Stimulated activated CD4-positive, alpha-beta T cell treated with anti-CD3 and anti-CD28 coated beads, Interleukin-2, amount 100 ng/mL, for 4 hours (primary cell): ENCODE measurements at places on chromosomes 4 and X.

DNA sequence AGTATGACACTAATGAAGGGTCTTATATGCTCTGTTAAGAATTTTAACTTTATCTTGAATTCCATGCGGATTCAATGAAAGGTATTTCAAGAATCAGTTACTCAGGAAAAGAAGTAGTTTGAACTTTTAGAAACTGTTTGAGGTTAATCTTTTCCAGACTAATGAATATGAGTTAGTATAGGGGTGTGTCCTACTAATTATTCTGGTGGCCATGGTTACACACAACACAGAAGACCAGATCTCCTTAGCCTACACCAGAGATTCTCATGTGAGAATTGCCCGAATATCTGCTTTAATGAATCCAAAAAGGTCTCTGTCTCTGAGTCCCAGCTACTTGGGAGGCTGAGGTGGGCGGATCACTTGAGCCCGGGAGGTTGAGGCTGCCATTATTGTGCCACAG lies 100.4 kb downstream of the MMRN1 start:
- DNase-seq = no peak

DNA sequence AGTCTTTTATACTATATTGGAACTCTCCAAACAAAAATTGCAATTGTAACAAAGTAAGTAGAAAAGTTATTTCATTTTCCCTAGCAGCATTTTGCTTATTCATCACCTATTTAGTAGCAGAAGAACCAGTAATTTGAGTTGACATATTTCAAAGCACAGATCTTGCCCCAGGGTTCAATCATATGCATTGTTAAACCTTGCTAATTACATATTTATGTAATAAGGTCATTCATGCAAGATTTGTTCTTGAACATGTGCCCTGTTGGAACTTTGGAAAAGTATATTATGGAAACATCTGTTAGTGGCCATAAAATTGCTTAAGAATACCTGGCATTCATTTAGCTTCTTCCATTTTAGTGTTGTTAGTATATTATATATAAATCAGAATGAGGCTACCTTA lies 191.7 kb downstream of the TLL1 start:
- no peak for DNase-seq

- no peak for DNase-seq
Observed at GRCh38 chr4:98687876-98688275, 29.5 kb upstream of the TSPAN5 start.

DNA sequence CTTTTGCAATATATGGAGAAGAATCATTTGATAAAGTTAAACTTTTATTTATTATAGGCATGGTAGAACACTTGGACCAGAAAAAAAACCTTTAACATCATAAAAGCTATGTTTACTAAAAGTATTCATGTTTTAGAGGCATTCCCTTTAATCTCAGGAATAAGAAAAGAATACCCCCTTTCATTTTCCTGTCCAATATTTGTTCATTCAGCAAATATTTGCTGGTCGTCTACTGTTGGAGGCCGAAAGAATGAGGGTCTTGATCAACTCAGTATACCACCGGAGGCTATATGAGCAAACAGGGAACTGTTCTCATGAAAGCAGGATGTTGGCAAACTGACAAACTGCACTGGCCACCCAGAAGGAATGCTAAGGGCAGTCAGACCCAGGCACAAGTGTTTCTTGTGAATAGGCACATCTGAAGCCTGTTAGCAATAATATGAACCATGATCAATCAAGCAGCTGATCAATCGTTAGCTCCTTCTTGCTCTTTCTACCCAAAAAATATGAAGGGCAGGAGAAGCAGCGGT lies 480.8 kb upstream of the FAT1 start:
- DNase-seq = no peak

DNA sequence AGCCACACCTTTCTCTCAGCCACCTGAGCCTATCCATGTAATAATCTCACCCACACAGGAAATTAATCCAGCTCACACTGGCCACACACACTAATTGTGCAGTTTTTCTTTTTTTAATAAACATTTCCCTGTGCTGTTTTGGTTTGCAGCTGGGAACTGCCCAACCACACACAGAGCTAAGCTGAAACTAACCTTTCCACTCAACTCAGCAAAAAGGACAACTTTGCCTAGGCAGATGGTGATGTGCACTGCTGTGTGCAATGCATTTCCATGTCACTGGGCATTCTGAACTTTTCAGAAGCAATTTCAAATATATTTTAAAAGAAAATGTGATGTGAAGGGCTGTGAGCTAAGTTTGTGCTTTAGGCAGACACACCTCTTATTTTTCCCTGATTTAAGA lies 70.0 kb upstream of the TLL1 start:
- no peak for DNase-seq

DNA sequence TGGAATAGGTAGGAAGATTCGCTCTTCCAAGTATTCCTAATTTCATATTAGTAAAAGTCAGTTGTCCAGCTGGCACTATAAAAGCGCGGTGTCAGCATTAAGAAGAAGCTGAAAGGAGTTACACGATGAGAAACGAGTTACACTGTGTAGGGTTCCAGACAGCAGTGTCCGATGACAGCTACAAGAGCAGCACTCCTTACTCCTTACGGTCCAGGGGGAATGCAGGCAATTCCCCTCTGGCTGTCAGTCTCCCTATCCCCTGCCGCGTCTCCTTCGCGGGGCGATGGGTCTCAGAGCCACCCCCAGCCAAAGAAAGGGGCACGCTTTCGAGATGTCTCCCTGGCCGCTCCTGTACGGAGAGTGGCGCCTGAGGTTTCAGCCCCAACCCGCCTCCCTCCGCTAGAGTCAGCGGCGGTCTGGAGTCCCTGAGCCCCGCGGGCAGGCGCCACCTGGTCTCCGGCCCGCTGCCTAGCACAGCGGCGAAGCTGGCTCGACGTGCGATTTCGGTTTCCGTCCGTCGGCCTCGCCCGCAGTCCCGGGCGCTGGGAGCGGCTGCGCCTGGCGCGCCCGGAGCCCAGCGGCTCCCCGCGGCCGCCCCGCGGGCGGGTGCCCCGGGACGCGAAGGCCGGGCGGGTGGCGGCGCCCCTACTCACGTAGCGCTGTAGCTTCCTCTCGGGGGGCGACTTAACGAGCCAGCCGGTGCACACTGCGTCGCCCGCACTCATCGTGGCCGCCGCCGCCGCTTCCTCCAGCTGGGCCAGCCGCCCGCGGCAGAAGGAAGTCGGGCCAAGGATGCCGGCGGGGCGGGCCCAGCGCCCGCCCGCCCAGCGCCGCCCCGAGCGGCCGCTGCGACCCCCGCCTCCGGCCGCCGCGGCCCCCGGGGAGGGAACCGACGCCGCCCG lies at the start of gene GAB3:
TSS of gene GAB3 (minus strand) at position 777 of the 902 bp plus-strand sequence. CDS start at position 725, 52 bp downstream.
- no peak for DNase-seq

DNA sequence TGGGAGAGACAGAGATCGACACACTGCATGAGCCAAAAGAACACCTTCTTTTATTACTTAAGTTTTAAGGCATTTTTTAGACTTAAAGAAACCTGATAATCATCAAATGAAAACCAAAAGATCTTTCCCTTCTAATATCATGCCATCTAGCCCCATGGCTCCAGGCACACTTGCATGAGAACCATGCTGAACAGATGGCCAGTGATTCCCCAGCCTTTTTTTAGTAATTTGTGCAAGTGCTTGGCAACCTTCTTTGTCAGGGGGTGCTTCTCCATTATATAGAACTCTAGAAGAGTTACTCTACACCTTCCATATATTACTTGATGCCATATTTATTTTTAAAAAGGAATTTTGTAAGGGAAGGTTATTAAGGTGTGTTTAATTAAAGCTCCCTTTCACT lies 182.2 kb upstream of the TEX13C start:
- no peak for DNase-seq

- DNase-seq = no peak
Observed at GRCh38 chr4:62517716-62518115, 1317.6 kb downstream of the ADGRL3 start.

GRCh38 chr4:139807483-139807882 lies 141.9 kb downstream of the MGST2 start:
- no peak for DNase-seq

GRCh38 chrX:17824980-17825379 lies 36.1 kb downstream of the RAI2 start:
- no peak for DNase-seq
